ENCODE measurements at places on chromosomes 3 and 15.

GRCh38 chr3:157170861-157171260 is 10.9 kb upstream of the CCNL1 start:
- DNase-seq = no peak

DNA sequence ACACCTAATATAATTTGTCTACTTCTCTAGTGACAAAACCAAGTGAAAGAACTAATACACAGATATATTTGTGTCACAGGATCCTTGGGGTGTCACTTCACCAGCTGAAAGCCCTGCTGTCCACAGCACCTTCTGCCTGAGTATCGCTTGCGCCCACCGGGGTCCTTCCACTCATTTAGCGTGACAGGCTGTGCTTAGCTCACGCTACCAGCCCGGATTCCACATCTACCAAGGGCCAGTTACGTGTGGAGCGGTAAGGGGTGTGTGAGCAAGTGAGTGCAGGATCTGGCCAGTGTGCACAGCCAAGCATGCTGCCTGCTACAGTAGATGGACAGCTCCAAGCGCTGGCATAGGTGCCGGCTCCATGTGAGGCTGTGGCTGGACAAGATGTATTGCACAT is 810.9 kb downstream of the NSUN3 start:
- no peak for DNase-seq

DNA sequence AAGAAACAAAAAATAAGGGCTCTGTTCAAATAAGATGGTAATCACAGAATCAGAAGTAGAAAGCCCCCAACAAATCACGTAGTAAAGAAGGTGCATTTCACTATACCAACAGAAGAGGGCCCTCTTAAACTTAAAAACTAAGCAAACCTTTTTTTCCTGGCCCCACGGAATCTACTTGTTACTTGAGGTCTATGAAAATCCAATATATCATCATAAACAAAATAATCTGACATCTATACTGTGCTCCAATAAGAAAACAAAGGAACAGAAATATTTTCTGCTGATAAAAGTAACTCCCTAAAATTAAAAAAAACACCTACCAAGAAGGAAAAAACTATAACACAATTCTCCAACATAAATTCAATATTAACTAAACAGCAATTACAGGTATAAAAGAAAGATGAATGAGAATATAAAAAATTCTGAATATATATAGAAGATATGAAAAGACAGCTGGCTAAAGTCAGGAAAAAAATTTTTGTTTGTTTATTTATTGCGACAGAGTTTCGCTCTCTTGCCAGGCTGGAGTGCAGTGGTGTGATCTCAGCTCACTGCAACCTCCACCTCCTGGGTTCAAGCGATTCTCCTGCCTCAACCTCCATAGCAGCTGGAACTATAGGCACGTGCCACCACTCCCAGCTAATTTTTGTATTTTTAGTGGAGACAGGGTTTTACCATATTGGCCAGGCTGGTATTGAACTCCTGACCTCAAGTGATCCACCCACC is 81.8 kb downstream of the CLASP2 start:
- DNase-seq = no peak

GRCh38 chr15:50562735-50563640 is 16.5 kb upstream of the USP50 start:
- no peak for DNase-seq

DNA sequence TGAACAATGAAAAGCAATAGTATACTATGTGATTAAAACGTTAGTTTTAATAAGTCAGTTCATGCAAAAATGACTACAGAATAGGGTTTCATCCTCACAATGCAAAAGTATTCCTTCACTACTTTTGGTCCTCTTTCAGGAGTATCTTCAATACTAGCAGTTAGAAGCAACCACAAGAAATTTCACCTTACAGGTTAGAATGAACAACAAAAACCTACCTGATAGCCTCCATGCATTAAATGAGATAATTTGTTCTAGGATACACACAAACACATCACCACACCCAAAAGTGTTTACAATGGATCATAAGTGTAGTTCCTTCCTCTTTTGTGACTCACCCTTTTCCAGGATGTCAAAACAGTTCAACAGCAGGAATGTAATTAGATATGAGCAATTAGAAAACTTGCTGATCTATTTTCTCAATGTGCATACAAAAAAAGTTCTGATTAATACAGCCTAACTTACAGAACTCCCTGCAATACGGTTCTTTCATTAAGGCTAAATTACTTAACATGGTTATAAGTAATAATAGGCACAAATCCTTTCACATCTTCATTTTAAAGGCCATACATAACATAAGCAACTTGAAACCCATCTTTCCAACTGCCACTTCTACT is 21.6 kb downstream of the UACA start:
- DNase-seq = no peak

DNA sequence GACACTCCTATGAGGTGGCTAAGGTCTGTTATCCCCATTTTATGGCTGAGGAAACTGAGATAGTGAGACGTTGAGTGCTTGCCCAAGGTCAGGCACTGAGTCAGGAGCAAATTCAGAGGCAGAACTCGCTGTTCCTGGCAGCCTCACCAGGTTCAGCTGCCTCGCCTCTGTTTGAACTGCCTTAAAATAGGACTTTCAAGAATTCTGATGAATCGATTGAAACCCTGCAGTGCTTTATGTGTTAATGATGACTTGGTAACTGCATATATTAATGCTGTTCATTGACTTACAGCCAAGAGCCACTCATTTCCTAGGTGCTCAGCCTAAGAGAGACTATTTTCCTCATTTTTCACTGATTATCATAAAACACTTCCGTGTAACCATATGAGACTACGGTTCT is 79.5 kb upstream of the BHLHE40 start:
- no peak for DNase-seq

All from aorta (tissue), 5 donors.